ENCODE measurements at places on chromosomes 5 and 9.

DNA sequence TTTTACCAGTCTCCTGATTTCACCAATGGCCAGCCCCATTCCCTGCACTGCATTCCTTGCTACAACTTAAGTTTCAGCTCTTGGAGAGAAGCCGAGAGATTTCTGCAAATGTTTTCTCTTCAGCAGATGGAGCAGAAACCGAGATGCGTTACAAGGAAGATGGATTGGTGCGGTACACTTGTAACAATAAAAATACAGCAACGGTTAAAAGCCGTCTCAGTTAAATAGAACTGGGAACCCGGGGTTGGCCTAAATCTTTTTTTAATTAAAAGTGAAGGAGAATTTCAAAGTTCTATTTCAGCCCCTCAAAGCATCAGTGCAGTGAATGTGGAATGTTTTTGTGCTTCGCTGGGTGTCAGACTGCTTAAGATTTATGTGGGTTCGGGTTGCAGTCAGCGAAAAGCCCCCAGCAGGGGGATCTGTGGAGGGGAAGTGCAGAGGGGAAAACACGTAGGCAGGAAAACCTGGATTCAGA lies 19.8 kb downstream of the BRINP1 start:
- no peak for DNase-seq

- no peak for DNase-seq
These were observed 165.2 kb downstream of the MAPKAP1 start for GRCh38 chr9:125541840-125542243.

DNA sequence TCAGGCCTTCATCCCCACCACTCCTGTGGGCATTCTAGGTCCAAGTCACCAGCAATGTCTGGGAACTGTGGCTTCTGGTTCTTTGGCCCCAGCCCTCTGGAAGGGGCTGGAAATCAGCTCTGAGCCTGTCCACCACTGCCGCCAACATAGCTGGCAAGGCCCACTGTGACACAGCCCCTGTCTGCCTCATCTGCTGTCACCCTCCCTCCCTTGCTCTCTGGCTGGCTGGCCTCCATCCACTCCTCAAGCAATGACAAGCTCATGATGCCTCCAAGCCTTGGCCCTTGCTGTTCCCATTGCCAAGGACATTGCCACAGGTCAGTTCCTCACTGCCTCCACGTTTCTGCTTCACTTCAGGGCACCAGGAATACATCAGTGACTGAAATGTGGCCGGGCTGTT lies 93.7 kb downstream of the LHX2 start:
- DNase-seq = no peak

DNA sequence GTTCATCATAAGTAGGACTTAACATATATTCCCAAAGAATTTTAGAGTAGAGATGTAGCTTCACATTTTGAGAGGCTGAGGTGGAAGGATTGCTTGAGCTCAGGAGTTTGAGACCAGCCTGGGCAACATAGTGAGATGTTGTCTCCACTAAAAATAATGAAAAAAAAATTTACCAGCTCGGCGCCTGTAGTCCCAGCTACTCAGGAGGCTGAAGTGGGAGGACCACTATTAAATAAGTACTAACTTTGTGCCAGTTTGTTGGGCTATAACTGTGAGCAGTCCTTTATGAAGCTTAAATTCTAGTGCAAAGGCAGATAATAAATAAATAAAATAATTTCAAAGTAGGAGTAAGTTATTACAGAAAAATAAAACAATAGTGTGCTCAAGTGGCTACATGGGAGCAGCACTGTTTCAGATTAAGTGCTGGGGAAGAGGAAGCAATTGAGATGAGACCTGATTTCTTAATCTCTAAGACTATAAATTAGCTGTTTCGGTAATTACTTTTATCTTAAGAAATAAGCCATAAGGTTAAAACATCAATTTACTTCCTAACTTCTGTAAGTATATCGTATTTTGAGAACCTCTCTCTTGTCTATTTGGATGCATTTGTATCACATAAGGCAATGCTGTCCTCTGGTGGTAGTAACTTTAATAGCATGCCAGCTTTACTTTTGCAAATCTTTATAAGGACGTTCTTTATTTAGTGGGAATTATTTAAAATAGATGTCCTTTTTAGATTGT lies 98.9 kb downstream of the CSNK1G3 start:
- DNase-seq = no peak

GRCh38 chr5:17839848-17840247 lies 205.6 kb downstream of the TAF11L14 start:
- no peak for DNase-seq

GRCh38 chr5:17157916-17158529 lies 59.4 kb upstream of the BASP1 start:
- DNase-seq = no peak

GRCh38 chr5:88952996-88953643 lies 70.1 kb upstream of the MEF2C start:
- DNase-seq = no peak

GRCh38 chr9:91341258-91341746 lies 20.4 kb downstream of the AUH start:
- DNase-seq = no peak

GRCh38 chr5:87944553-87945285 lies 323.9 kb downstream of the TMEM161B start:
- DNase-seq = no peak

DNA sequence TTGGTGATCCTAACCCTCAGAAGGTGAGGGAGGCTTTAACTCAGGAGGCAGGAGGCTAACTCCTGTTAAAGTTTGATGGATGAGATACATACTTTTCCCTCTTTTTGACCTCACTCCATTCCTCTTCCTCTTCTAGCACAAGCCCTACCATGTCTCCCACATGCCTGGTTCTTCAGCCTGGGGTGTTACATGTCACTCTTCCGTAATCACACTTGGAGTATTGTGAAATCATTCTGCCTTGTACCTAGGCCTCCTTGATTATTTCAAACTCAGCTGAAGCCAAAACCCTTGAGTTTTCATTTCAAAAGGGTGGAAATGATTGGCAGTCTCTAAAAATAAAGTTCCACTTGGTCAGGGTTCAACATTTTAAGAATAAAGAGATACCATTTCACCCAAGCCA lies 1.8 kb downstream of the PLAC8L1 start:
- DNase-seq = no peak

DNA sequence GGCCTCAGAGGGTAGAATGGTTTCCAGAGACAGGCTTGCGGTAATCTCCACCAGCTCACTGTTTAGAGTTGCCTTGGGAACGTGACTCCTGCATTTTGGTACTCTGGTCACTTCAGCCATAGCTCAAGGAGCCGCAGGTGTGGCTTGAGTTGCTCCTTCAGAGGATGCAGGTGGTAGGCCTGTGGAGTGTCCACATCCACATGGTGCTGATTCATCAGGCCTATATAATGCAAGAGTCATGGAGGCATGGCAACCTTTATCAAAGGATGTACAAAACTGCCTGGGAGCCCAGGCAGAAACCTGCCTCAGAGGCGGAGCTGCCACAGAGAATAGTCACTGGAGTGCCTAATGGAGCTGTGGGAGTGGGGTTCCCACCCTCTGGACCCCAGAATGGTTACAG lies 114.2 kb downstream of the ANXA1 start:
- DNase-seq = no peak
